ENCODE measurements at places on chromosomes 2 and 18.

- no peak for DNase-seq
These were observed 85.9 kb downstream of the CPS1 start for GRCh38 chr2:210642333-210642732.

DNA sequence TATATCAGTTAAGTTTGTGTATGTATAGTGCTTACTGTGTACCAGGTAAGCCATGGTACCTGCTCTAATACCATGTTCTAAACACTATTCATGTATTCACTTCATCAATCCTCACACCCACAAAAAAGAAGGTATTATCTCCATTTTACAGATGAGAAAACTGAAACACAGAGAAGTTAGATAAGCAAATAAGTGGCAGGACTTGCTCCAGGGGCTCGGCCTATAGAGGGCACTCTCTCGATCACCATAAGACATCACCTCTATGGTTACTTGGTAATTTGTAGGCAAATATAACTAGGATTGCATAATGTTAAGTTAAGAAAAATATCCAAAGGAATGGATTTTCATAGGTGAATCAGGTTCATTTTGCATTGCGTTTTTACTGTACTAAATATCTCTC lies 118.1 kb upstream of the FN1 start:
- DNase-seq: no peak

GRCh38 chr2:120404274-120404673 lies 58.3 kb downstream of the INHBB start:
- DNase-seq: no peak

GRCh38 chr2:58669998-58670397 lies 428.9 kb upstream of the FANCL start:
- DNase-seq: no peak

- no peak for DNase-seq
These were observed 659.3 kb downstream of the LRRTM4 start for GRCh38 chr2:76862901-76863300.

DNA sequence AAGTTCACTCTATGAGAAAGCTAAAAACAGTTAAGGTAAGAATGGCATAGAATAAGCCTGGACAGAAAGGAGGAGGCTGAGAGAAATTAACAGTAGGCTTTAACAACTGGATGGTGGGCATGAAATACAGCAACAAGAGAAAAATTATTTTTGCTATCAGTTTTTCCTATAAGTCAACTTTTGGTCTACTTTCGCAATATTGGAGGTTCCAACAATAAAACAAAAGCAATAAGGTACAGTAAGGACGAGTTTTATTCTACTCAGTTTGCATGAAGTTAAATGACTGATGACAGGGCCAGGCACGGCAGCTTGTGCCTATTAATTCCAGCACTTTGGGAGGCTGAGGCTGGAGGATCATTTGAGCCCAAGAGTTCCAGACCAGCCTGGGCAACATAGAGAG lies 17.3 kb downstream of the RAB1A start:
- DNase-seq: no peak

- no peak for DNase-seq
These were observed 178.8 kb upstream of the NXPH2 start for GRCh38 chr2:138959031-138959430.

DNA sequence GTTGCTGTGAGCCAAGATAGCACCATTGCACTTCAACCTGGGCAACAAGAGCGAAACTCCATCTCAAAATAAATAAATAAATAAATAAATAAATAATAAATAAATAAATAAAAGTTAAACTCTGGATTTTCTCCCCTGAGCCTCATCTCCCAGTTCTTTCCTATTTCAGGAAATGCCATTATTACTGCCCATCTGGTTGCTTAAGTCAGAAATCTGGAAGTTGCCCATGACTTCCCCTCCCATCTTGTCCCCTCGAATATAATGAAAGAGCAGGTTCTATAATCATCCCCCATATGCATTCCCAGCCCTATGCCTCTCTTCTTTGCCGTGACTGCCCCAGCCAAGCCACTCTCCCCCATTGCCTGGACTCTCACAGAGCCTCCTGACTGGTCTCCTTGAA lies 4.2 kb upstream of the PSD4 start:
- no peak for DNase-seq

All from HuH-7.5 (cell line).